ENCODE measurements at places on chromosomes 2 and 18.

- DNase-seq: peak; percentile 74
These were observed 61.0 kb downstream of the BIN1 start for GRCh38 chr2:127045792-127046501.

GRCh38 chr2:33207151-33207740 lies 260.5 kb downstream of the LTBP1 start:
- no peak for DNase-seq

DNA sequence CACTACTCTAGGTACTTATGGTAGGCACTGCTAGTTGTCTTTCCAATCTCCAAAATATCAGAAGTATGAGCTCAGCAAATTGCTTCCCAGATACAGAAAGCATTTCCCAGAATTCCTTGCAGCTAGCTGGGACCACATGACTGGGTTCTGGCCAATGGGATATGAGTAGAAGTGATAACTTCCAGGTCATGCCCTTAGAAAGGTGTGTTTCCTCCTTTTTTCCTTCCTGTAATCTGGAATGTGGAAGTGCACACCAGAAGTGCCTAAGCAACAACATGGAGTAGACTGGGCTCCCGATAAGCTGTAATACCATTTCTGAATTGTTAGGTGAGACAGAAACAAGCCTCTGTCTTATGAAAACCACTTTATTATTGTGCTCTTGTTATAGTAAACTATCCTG lies 279.8 kb downstream of the ZNF385B start:
- DNase-seq: no peak

DNA sequence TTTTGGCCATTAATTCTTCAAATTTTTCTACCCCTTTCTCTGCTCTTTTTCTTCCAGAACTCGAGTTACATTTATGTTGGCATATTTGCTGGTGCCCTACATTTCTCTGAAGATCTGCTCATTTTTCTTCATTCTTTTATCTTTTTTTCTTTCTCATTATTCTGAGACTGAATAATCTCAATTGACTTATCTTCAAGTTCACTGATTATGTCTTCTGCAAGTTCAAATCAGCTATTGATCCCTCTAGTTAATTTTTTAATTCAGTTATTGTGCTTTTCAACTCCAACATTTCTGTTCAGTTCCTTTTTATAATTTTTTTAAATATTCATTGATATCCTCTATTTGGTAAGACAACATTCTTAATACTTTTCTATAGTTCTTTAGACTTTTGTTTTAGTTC lies 3.2 kb downstream of the CFAP210 start:
- DNase-seq: no peak

- no peak for DNase-seq
These were observed 38.4 kb downstream of the SLC9A2 start for GRCh38 chr2:102657770-102658169.

GRCh38 chr2:187379869-187380268 lies 68.2 kb downstream of the CALCRL start:
- no peak for DNase-seq

- DNase-seq: no peak
These were observed 869.1 kb downstream of the CNTNAP5 start for GRCh38 chr2:124894199-124894598.

DNA sequence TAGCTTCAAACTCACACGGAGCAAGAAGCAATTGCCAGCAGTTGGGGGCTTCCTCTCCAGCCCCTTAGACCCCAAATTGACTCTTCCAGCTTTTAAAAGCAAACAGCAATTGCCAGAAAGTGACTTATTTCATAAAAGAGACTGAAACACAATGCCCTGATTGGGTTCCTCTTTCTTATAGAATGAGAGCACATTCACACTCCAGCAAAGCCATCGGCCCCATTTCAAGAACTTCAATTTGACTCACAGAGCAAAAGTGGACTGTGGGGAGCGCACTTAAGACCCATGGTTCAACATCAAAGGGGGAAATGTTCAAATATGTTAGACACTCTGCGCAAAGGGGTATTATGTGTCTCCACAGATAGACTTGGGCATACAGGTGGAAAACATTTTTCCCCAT lies 484.7 kb downstream of the BCL11A start:
- no peak for DNase-seq

- no peak for DNase-seq
These were observed 502.0 kb downstream of the EPHA4 start for GRCh38 chr2:221070106-221070505.

DNA sequence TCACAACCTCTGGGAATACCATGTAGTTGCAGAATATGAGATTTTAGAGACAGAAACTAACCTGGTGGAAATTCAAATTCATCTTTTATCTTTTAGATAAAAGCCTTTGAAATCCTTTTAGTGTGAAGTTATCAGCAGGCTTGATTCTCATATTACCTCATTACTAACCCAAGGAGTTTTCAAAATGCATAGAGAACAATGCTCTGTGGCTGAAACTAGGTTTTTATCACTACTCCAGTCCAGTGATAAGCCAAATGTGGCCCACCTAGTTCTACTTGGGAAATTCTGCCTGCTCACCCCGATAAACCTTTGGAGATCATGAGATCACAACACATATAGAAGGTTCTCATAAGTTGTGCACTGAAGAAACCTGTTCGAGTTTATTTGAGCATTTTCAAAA lies 121.7 kb downstream of the MMADHC start:
- no peak for DNase-seq

GRCh38 chr18:3150274-3150673 lies 69.5 kb downstream of the MYOM1 start:
- DNase-seq: no peak

GRCh38 chr2:37243435-37243834 lies 12.0 kb downstream of the NDUFAF7 start:
- DNase-seq: no peak

DNA sequence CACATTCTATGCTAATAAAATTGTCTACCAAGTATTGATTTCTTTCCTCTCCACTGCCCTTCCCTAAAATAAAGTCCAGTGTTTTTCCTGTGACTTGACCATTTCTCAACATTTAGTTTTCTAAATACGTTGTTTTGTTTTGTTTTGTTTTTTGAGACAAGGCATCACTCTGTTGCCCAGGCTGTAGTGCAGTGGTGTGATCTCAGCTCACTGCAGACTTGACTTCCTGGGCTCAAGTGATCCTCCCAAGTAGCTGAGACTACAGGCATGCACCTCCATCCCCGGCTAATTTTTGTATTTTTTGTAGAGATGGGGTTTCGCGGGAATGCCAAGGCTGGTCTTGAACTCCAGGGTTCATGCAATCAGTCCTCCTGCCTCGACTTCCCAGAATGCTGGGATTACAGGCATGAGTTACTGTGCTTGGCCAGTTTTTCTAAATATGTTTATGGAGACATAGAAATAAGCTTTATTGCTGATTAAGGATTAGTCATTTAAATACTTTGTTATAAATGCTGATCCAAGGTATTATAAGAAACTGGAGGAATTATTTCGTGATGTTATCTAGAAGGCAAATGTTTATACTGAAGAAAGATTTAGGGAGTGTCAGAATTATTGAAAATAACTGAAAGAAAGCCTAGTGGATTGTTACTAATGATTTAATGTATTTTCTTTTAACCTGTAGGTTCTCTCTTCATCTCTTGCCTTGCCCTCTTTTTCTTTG lies 5.7 kb upstream of the HTR2B start:
- DNase-seq: no peak

DNA sequence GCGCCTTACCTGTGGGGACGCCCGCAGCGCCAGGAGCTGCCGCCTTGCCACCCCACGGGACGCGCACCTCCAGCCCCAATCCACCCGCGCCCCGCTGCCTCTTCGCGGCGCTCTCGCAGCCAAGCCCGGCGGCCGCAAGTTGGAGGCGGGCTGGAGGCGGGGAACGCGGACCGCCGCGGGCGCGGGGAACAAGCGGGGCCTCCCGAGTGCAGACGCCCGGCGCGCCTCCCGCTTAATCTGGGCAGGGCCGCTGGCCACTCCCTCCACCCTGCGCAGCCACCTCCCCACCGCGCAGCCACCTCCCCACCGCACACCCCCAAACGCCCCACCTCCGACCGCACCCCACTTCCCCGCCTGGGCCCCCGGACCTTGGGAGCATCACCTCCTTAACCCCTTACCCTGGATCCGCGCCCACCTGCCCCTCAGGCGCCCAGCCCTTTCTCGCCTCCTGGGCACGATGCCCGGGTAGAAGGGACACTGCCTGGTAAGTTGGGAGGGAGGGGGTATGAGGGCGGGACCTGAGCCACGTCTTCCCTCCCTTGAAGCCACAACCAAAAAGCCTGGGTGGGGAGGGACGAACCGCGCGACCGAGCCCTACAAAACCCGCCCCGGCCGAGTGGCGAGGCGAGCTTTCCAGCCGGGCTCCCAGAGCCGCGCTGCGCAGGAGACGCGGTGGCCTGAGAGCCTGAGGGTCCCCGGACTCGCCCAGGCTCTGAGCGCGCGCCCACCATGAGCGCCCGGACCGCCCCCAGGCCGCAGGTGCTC lies at the start of the genes COL4A3 and COL4A4:
Gene COL4A3 (plus strand): TSS at position 627 of the 765 bp plus-strand sequence. CDS start 103 bp downstream, at position 730.
Gene COL4A4 (minus strand): TSS at position 208 of the 765 bp plus-strand sequence. CDS start 16,722 bp downstream, outside the sequence.
- peak; percentile 81 for DNase-seq

- no peak for DNase-seq
These were observed 67.9 kb upstream of the TMEM200C start for GRCh38 chr18:5963267-5963666.

DNA sequence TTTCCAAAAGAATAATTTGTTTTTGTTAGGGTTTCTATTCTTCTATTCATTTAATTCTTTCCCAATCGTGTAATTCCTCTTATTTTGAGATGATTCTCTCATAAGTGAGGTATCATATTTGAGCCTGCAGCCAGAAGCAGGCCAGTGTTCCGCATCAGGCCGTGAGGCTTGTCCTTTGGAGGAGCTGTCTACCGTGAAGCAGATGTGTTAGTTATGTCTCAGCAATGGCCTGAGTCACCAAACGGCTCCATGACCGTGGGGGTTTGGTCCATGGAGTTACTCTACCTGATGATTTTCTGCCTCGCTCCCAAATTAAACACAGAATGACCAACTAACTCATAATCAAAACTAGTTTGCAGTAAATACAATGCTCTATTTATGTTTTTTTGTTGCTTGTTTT lies 64.2 kb upstream of the TMEM87B start:
- DNase-seq: no peak

DNA sequence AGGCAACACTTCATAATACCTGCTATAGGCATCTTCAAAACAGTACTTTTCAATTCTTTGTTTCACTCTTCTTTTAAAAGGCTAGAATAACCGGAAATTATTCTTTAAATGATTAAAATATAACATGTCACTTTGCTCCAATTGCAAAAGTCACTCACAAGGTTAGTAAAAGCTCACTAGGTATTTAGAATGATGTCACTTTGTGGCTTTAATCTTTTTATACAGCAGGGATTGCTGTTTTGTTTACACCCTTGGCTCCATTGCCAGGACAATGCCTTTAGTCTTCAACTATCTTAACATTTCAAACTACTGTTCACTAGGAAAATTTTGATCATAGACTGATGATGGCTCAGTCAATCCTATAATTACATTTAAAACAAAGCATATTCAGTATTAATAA lies 157.1 kb downstream of the BAZ2B start:
- DNase-seq: no peak

DNA sequence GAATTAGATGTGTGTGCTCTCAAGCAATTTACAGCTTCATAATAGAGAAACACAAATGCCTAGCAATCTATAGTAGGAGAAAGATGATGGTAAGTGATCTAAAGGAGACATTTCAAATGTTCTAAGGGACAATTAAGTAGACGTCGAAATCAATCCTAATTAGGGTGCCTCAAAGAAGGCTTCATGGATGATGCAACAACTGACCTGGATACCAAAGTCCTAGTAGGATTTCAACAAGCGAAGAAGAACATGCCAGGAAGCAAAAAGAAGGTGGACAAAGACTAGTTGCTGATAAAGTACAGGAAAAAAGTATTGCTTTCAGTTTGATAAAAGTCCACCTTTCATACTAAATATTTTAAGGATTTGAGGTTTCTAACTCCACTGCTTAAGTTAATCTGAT lies 12.5 kb downstream of the FIGN start:
- no peak for DNase-seq

DNA sequence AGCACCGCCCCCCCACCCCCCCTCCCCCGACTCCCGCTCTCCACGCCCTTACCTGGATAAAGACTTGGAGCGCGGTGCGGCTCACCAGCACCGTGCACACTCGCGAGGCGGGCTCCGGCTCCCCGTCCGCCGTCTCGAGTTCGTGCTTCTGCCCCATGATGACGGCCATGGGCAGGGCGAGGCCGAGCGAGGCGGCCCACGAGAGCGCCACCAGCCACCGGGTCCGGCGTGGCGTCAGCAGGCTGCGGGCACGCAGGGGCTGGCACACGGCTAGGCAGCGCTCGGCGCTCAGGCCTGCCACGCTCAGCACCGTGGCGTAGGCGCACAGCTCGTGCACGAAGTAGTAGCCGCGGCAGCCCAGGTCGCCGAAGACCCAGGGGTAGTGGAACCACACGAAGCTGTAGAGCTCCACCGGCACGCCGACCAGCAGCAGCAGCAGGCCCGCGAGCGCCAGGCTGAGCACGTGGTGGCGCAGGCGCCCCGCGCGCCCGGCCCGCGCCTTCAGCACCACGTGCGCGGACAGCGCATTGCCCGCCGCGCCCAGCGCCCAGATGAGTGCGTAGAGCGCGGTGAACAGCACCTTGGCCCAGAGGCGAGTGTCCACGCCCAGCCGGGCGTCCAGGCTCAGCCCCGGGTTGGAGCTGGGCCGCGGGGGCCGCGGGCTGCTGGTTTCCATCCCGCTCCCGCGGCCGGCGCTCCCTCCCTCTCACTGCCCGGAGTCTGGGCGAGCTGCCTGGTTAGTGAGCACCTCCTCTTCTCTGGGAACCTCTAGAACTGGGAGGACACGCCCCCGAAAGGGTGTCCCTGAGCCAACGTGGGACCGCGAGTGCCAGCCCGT lies at the start of gene NTSR2:
Gene NTSR2 (minus strand): TSS at position 742 of the 838 bp plus-strand sequence. CDS start 66 bp downstream, at position 676.
- no peak for DNase-seq

DNA sequence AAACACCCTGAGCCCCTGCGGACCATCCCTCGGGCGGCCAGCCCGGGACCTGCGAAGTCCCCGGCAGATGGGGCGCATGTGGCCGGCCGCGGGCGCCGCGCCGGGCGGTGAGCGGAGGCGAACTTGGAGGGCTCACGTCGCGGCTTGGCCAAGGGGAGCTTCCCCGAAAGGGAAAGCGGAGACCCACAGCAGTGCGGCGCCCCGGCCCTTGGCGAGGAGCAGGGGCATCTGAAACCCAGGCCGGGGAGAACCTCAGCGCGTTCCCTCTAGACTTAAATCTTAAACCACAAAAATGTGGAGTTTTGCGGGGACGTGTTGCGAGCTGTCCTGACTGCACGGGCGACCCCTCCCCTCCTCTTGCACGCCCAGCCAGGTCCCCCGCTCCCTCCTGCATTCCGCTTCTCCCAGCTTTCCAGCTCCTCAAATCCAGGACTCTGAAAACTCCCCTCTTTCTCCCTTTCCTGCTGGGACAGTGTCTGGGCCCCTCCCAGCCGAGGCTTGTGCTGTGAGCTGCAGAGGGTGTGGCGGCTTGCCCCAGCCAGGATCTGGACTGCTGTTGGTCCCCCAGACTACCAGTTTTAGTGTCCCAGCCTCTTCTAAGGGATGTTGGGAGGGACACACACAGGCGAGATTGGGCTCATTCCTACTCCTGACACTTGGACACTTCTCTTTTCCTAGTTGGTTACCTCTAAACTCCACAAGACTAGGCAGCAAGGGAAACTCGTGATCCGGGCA lies 1.3 kb downstream of the FMNL2 start:
- DNase-seq: peak; percentile 79

GRCh38 chr18:25561918-25562317 lies 210.0 kb upstream of the ZNF521 start:
- DNase-seq: no peak

GRCh38 chr18:22469926-22470247 lies 52.2 kb upstream of the CTAGE1 start:
- no peak for DNase-seq

- no peak for DNase-seq
These were observed 87.8 kb upstream of the RNU4ATAC start for GRCh38 chr2:121442889-121443288.
